ENCODE measurements at places on chromosomes 11 and 22. TPM values are rescaled to one million over a fixed set of nuclear protein-coding genes. Genes with fewer than 3 reads are reported as not detected.

DNA sequence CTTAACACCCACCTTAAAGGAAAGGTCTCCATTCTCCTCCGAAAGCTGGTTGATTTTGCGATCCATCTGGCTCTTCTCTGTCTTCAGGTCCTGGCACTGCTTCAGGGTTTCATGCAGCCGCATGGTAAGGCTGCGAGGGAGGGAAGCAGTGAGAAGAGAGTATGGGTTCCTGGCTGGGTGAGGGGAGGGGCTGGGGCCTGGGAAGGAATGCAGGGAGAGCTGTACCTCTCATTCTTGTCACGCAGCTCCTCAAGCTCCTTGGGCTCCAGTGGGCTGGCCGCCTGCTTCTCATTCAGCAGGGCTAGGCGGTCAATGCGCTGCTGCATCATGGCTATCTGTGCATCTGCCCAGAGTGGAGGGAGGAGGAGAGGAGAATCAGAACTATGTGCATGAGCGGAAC lies 19.5 kb downstream of the IL18BP start:
- peak; percentile 50 for DNase-seq

Gene OR56A1
- not detected for total RNA-seq

DNA sequence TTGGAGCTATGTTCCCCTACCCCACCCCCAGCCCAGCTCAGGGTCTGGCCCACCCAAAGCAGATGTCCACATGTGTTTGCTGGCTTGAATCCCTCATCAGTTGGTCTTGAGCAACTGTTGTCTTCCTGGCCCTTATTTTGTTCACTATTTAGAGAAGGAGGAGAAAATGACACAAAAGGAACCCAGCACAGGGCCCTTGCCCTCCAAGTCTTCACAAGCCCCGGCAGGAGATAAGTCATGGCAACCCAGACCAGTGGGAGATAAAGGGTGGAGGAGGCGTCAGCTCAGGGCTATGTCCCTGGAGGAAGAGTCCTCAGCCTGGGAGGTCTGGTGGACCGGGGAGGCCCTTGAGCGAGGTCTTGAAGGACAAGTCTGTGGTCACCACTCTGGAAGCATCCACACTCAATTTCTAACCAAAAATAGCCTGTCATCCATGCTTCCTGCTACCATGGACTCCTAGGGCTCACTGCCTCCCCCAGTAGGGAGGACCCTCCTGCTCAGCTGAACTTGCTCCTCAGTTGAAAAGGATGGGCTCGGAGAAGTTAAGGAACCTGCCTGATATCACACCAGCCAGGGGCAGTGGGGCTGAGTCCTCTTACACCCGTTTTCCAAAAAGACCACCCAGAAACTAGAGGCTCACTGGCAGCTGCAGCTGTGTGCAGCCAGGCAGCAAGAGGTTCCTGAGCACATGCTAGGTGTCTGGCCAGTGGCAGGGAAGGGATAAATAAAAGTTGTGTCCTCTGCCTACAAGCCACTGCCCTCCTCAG lies 1.8 kb upstream of the RAB3IL1 start:
- DNase-seq = peak; percentile 78

DNA sequence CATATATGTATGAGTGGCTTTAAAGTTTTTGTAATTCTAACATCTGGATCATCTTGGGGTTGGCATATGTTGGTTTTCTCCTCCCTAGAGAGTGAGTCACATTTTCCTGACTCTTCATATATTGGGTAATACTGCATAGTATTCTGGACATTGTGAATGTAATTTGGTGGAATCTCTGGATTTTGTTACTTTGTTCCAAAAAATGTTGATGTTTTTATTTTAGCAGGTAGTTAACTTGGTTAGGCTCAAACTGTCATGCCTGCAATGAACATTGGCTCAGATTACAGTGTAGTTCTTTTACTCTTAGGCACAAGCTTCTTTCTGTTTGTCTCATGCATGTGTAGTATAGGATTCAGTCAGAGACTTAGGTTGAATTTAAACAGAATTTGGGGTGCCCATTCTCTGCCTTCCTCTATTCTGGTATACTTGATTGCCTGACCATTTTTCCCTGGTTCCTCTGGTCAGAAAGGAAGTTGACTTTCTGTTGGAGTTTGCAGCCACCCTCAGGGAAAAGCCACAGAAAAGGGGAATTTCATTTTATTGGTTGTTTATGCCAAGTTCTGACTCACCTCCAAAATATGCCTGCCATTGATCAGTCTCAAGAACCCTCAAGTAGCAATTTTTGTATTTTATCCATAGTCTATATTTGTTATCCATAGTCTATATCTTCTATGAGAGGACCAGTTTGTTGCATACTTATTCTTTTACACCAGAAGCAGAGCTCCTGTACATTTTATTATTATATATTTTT lies 151.7 kb downstream of the UVRAG start:
- no peak for DNase-seq

DNA sequence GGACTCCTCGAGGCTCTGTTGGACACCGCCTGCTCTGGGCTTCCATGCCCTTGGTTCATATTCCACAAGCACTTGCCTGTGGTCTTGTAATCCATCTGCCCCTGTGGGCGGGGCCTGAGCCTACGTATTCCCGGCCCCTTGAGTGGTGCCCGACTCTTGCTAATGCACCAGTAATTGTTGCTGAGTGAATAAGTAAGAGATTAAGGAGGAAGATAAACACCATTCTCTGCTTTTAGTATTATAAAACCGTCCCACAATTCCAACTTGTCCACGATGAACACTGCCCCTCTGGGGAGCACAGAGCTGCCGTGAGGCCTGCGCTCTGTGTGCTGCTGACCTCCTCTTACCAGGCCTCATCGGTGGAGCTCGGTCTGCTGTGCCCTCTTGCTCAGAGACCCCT lies 50.3 kb downstream of the MICAL2 start:
- no peak for DNase-seq

- no peak for DNase-seq
Measured at GRCh38 chr11:72328366-72329224, 84.6 kb upstream of the PHOX2A start.

GRCh38 chr11:43644621-43645299 lies 35.8 kb upstream of the HSD17B12 start:
- DNase-seq = no peak

DNA sequence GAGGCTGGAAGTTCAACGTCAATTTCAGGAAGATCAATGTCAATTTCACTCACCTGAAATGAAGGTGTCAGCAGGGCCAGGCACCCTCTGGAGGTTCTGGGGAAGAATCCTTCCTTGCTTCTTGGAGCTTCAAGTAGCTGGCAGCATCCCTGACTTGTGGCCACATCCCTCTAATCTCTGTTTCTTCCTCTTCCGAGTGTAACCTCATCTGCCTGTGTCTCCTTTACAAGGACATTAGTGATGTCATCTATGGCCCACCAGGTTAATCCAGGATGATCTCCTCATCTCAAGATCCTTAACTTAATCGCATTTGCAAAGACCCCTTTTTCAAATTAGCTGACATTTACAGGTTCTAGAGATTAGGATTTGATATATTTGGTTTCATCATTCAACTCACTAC lies 240.8 kb upstream of the MTNR1B start:
- DNase-seq = no peak

GRCh38 chr11:10032935-10033334 lies 261.1 kb downstream of the SBF2 start:
- no peak for DNase-seq

GRCh38 chr11:62579252-62579651 lies 5.6 kb upstream of the EEF1G start:
- DNase-seq = no peak

Gene MS4A7
- total RNA-seq = 51.0 TPM

DNA sequence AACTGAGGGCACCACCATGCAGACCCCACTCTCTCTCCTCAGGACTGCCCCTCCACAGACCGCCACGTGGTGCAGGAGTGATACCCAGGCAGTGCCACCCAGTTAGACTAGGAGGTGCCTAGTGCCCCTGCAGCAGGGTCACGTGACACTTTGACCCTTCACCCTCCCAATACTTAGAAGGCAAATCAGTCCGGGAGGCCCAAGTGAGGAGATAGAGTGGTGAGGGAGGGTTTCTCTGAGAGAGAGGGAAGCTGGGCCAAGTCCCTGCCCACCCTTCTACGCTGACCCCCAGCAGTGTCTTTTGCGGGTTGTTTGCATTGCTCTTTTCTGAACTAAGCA lies 84.6 kb downstream of the BUD13 start:
- no peak for DNase-seq

- DNase-seq = no peak
Measured at GRCh38 chr22:42114721-42115120, 15.9 kb downstream of the CYP2D6 start.

DNA sequence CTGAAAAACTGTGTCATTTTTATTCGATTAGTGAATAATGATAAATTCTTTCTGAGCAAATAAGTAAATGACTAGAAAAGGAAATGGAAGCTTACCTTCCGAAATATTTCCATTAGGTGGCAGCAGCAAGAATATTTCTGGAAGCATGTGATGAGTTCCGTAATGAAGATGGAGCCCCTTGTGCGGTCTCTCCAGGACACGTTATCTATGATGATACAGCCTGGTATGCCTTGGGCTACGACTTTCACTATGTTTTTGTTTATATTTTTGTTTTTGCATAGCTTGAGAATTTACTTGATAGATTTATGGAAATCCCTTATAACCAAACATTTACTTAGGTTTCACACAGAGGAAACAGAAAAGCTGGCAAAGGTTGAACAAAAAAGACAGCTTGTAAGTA lies 25.7 kb downstream of the CASP5 start:
- DNase-seq = no peak

Gene PAK1
- 31.6 TPM for total RNA-seq

DNA sequence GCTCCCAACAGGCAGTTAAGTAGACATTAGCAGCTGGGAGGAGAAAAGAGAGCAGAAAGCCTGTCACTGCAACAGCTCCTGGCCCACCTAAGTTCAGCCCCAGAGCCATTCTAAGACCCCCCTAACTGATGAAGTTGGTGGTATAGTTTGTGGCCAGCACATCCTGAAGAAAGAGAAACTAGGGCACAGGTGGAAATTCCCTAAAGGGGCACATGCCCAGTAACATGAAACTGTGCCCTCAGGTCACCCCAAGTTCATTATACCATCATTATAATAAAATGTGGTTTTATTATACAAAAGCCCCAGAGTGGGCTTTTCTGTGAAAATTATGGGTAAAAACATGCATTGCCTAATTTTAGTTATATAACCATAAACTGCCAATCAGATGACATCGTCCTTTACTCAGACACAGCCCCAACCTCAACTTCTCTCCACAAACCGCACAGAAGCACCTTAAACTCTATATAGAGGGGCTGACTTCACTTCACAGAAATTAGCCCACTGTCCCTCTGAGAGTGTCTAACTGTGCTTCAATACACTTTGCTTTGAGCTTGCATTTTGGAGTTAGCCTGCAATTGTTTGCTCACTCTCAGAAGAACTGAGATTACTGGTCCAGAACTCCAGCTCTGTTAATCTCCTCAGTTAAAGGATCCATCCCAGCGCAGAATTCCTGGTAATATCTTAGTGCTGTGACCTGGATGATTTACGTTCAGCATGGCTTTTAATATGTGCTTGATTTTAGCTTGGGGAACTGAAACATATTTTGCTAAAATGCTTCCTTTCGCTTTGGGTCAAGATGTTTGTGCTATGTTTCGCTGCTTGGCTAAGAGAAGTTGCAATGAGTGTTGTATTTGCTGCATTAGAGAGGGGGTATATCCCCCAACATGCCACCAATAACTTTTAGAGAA lies 1.8 kb upstream of the APOL3 start:
- no peak for DNase-seq

Gene PGM2L1
- 7.6 TPM for total RNA-seq

GRCh38 chr11:111260811-111261210 lies 15.3 kb downstream of the POU2AF2 start:
- DNase-seq = no peak

Gene OR8B8
- total RNA-seq = not detected

Gene OR51E2
- total RNA-seq = 11.6 TPM

Gene PDE2A
- 75.1 TPM for total RNA-seq

GRCh38 chr11:47572715-47573255 lies 6.0 kb downstream of the KBTBD4 start:
- DNase-seq = no peak

Gene SNX15
- total RNA-seq = 22.8 TPM

- no peak for DNase-seq
Measured at GRCh38 chr11:55714982-55715888, 53.2 kb downstream of the OR4C6 start.

- no peak for DNase-seq
Measured at GRCh38 chr11:111364503-111364902, 14.6 kb downstream of the POU2AF1 start.

- no peak for DNase-seq
Measured at GRCh38 chr22:36795633-36796032, 19.7 kb upstream of the IFT27 start.

- DNase-seq = no peak
Measured at GRCh38 chr22:43479301-43479950, 67.6 kb downstream of the MPPED1 start.

Gene CABP4
- total RNA-seq = 1.5 TPM

Gene GRM5
- total RNA-seq = under 0.01 TPM

- no peak for DNase-seq
Measured at GRCh38 chr11:31818425-31818755, 7.3 kb upstream of the PAX6 start.

Gene PARVA
- total RNA-seq = 195 TPM

GRCh38 chr11:720642-721246 lies 14.7 kb downstream of the EPS8L2 start:
- no peak for DNase-seq
